ENCODE measurements at places on chromosomes 1 and 21.

DNA sequence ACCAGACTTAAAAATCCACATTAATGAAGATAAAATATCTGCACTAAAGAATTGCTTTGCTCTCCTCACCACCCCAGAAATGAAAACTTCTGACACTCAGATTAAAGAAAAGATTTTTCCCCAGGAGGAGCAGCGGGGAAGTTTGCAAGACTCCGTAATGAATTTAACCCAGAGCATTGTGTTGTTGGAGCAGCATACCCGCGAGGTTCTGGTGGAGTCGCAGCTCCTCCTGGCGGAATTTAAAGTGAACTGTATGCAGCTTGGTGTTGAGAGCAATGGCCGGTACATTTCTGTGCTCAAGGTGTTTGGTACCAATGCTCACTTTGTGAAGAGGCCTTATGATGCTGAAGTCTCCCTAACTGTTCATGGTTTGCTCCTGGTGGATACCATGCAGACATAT is 46.4 kb downstream of the VPS13D start:
- no peak for DNase-seq

- DNase-seq: no peak
These were observed 14.7 kb upstream of the CHIA start for GRCh38 chr1:111275780-111276433.

DNA sequence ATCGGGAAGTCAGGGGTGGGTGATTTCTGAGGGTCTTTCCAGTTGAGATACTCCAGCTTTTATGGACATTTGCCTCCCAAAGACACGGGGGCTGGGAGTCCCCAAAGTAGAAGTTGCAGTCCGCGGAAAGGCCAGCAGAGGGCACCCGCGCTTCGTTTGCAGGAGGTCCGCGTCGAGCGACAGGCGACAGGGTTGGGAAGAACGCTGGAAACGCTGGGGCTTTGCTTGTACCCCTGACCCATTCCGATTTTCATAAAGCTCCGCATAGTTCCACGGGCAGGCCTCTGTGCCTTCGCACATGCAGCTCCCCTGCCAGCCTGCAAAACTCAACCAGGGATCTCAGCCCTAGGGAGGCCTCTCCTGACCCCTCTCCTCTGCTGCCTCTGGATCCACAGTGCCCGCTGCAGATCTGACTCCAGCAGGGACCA is 44.2 kb upstream of the LAPTM5 start:
- DNase-seq: peak; percentile 61

DNA sequence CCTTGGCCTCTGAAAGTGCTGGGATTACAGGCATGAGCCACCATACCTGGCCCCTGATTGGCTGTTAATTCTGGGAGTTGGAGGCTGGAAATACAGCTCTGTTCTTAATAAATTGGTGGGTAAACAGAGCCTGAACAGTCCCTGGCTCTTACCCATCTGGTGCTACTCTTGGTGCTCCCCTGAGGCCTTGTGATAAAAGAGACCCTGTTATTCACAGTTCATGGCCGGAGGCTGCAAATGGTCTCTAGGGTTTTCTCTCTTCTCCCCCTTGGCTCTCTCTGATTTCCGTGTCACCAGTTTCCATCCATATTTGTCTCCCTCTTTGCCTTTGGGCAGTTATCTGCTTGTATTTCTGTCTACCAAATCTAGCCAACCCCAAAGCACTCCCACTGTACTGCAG is 17.2 kb downstream of the NFASC start:
- no peak for DNase-seq

GRCh38 chr1:118884946-118885345 is 103.2 kb downstream of the TBX15 start:
- no peak for DNase-seq

GRCh38 chr1:115854005-115854404 is 13.1 kb upstream of the NHLH2 start:
- DNase-seq: no peak

DNA sequence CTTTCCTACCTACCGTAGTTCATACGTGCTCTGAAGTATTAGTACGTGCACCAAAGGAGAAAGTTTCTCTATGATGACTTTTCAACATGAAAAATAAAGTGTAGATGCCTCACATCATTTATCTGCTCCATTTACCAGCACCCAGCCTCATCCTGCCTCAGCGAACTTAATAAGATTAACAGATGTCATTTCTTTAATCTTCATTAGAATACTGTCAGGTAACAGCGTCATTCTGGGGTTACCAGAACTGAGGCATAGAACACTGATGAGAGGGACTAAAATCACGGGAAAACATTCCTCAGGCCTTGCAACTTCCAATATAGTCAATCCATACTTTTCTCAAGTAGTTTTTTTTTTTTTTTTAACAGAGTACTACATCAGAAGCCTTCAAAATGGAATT is 43.2 kb upstream of the DISC1 start:
- no peak for DNase-seq

DNA sequence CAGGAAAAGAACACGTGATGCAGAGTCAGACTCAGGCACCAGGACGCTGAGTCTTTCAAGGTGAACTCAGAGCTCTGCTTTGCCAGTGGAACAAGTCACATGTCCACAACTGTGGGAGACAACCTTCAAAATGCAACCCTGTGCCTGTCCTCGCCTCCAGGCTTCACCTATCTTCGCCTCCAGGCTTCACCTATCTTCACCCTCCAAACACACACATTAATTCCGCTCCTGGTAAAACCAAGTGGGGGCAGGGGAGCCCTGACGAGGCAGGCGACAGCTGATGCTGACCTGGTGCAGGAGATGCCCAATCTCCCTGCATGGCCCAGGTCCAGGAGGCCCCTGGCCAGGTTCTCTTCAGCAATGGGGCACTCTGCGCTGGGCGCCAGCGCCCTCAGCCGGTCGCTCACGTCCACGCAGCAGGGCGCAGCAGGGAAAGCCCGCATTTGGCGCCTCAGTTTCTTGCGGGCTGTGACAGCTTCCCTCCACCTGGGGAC is 28.0 kb upstream of the LSS start:
- DNase-seq: no peak
